Mucosa of descending colon (tissue), 3 donors: ENCODE measurements at places on chromosomes 16 and 17.
A peak's percentile ranks its signal among the peaks of the same experiment; 100 is the strongest.

- DNase-seq, result no peak
Measured at GRCh38 chr17:71482625-71483024, 638.2 kb upstream of the SOX9 start.

DNA sequence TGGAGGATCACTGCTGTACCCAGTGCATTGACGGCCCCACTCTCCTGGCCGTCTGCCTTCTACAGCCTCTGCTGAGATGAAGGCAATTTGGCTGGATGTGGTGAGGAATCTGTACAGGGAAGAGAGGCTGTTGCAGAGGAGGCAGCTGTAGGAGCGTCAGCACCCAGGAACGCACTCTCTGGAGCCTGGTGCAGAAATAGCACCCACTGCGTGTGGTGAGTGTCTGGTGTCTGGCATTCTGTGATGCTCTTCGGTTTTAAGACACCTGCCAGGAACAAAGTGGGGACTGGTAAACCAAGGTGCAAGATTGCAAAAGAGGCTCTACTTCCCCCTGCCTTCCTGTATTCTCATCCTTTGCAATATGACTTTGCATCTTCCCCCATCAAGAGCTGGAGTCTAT lies 187.5 kb upstream of the SDK2 start:
- DNase-seq, result no peak

- no peak for DNase-seq
Measured at GRCh38 chr17:82023447-82024241, 539 bp downstream of the LRRC45 start.

DNA sequence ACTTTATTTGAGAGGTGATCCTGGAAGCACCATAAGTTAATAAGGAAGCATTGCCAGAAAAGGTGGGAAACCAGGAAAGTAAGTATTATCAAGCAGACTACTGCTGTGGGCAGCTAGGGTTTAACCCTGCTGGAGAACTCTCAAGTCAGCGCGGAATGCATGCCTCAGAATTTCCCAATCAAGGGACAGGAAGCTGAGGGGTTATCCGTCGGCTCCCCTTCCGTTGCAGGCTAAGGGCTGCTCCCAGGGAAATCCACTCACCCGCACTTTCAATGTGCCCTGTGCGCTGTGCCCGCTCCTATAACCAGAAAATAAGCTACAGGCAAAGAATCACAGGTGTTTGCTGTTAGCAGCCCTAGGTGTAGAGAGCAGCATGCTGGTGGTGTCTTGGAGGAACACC lies 138.5 kb upstream of the CACNG3 start:
- DNase-seq, result no peak

GRCh38 chr17:39666231-39666600 lies 1.1 kb downstream of the TCAP start:
- no peak for DNase-seq

DNA sequence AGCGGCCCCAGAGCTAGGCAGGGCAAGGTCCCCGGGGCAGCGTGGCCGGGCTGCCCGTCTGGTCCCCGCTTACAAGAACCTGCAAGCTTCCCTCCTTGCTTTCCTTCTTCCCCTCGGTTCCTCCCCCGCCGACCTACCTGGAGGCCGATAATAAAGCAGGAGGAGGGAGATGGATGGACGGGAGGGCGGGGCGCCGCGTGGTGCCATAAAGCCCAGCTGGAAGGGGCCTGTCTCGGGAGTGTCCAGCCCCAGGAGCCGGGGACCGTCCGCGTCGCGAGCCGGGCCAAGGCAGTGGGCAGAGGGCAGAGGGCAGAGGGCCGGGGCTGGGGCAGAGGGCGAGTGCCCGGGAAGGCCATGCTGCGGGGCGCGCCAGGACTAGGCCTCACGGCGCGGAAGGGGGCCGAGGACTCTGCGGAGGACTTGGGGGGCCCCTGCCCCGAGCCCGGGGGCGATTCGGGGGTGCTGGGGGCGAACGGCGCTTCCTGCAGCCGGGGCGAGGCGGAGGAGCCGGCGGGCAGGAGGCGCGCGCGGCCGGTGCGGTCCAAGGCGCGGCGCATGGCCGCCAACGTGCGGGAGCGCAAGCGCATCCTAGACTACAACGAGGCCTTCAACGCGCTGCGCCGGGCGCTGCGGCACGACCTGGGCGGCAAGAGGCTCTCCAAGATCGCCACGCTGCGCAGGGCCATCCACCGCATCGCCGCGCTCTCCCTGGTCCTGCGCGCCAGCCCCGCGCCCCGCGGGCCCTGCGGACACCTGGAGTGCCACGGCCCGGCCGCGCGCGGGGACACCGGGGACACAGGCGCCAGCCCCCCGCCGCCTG lies at the start of gene BHLHA9:
Gene BHLHA9, plus strand, starts transcription at position 235 of the 820 bp plus-strand sequence. Its CDS starts 120 bp downstream, at position 355.
- peak; percentile 48 for DNase-seq

- DNase-seq, result no peak
Measured at GRCh38 chr17:20273741-20274500, 193.4 kb downstream of the LGALS9B start.

- DNase-seq, result no peak
Measured at GRCh38 chr17:62781831-62782251, 26.3 kb downstream of the MARCHF10 start.

DNA sequence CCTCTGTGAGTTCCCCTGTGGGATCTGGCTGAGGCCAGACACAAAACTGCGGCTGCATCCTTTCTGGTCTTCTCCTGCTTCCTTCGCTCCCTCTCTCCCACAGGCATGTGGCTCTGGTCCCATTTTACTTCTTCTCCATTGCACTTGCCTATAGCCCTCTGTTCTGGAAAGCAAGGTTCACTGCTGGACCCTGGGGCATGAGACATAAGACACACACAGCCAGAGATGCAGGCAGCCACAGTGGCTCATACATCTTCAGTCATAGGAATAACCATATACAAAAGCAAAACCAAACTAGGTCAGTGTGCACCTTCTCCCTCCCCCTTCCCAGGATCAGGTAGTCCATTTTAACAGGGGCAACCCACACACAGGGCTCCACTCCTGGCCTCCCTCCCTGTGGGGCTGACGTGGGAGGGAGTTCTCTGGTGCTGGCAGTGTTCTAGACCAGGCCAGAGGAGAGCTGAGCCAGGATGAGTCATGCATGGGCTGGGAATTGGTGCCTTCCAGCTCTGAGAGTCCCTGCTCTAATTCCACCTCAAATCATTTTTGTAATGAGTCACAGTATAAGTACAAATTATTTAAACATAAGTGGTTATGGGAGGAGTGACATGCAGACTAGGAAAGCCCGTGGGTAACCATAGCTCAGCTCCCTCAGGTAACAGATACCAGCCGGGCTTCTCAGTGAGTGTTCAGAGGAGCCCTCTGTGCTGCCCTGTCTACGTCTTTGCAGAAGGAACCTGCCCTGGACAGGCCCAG lies 58.0 kb downstream of the ASIC2 start:
- no peak for DNase-seq

DNA sequence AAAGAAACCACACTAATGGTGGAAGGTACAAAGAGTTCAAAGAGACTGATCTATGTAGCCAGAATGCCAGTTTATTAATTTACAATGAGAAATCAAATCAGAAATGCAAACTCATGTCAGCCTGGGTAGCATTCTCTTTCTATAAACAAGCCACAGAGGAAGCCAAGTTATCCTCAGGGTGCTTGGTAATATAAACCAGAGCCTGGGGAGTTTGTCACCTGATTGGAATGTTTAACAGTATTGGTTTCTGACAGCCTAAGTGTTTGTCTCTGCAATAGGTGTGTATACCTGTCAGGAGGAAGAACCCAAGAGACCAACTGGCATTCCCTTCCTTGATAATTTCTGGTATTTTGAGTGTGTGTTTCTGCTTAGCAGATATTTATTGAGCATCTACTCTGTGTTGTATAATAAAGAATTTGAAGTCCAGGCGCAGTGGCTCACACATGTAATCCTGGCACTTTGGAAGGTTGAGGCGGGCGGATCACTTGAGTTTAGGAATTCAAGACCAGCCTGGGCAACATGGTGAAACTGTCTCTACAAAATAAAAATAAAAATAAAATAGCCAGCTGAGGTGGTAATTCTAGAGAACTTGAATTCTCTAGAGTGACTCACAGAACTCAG lies 3.1 kb upstream of the C17orf58 start:
- DNase-seq, result no peak

DNA sequence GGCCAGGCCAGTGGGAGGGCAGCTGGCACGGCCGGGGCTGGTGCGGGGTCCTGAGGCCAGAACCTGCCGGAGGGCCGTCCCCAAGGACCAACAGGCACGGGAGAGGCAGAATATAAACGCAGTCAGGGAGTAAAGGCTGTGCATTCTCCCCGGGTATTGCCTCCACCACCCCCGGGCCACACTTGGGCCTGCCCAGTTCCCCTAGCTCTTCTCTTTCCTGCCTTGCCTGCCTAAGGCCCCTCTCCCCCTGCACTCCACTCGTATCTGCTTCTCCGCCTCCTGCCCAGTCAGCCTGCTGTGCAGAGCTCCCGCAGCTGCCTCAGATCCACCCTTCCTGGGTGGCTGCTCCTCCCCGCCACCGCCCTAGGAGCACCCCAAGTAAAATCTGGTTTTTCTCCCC lies 5.0 kb upstream of the RPH3AL start:
- DNase-seq, result no peak

- no peak for DNase-seq
Measured at GRCh38 chr17:31807846-31808245, 51.2 kb downstream of the COPRS start.
